Mesothelial cell of epicardium (in vitro differentiated cells): ENCODE measurements at places on chromosomes 5 and 9.
A peak's percentile ranks its signal among the peaks of the same experiment; 100 is the strongest.

DNA sequence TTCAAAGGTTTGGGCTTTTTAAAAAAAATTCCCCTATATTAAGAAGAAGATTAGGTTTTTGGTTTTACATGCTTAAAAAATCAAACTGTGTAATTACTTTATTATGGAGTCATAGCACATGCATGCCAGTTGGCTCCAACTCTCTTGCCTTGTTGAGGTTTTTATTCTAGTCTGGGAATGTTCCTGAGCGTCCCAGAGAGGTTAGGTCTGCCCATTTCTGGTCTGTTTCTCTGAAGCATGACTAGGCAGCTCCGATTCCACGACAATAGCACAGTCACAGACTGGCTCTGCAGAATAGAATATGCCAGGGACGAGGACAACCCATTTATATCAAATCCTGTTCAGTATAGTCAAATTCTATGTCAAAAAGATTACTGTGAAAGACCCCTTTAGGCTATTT, 217.0 kb downstream of the PCSK5 start:
- H3K27me3 ChIP-seq, result no peaks in the 10 kb centered on the region
- peaks cover 4% of the 10 kb centered on the region for H3K36me3 ChIP-seq
- DNase-seq, result no peak
- no peak overlapping the region for H3K4me3 ChIP-seq
- no peak overlapping the region for H3K27ac ChIP-seq

- H3K27me3 ChIP-seq, result peaks cover 4% of the 10 kb centered on the region
- H3K27ac ChIP-seq, result no peak overlapping the region
- no peak for DNase-seq
- no peaks in the 10 kb centered on the region for H3K4me1 ChIP-seq
- H3K4me3 ChIP-seq, result no peak overlapping the region
Observed at GRCh38 chr5:38305148-38305547, 46.8 kb downstream of the EGFLAM start.

- peaks cover 5% of the 10 kb centered on the region for H3K27me3 ChIP-seq
- DNase-seq, result no peak
- H3K4me1 ChIP-seq, result peaks cover 5% of the 10 kb centered on the region
- H3K27ac ChIP-seq, result no peak overlapping the region
- no peak overlapping the region for H3K4me3 ChIP-seq
- H3K36me3 ChIP-seq, result no peaks in the 10 kb centered on the region
Observed at GRCh38 chr5:30690931-30691330, 502.6 kb upstream of the CDH6 start.

GRCh38 chr9:129501771-129502319, 119.1 kb downstream of the C9orf50 start:
- no peak overlapping the region for H3K4me3 ChIP-seq
- peaks cover 14% of the 10 kb centered on the region for H3K36me3 ChIP-seq
- peaks cover 36% of the 10 kb centered on the region for H3K4me1 ChIP-seq
- no peaks in the 10 kb centered on the region for H3K27me3 ChIP-seq

DNA sequence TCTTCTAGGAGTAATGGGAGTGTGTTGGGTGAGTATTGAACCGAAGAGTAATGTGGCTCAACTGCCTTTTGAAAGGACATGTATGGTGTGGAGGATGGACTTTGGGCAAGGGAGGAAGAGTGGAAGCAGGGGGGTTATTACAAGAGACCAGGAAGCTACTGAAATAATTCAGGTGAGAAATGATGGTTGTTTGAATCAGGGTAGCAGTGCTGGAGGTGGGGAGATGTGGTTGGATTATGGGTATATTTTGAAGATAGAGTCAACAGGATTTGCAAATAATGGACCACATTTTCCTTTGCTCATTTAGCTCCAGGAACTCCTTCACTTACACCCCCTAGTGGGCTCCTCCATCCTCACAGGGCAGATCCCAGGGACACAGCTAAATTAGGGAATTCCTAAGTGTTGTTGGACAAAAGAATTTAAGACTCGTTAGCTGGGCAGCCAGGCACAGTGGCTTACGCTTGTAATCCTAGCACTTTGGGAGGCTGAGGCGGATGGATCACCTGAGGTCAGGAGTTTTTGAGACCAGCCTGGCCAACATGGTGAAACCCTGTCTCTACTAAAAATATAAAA, 1.2 kb upstream of the SLC4A9 start:
- no peak for DNase-seq
- peaks cover 16% of the 10 kb centered on the region for H3K4me1 ChIP-seq
- H3K27ac ChIP-seq, result peak overlapping the region; percentile 89

DNA sequence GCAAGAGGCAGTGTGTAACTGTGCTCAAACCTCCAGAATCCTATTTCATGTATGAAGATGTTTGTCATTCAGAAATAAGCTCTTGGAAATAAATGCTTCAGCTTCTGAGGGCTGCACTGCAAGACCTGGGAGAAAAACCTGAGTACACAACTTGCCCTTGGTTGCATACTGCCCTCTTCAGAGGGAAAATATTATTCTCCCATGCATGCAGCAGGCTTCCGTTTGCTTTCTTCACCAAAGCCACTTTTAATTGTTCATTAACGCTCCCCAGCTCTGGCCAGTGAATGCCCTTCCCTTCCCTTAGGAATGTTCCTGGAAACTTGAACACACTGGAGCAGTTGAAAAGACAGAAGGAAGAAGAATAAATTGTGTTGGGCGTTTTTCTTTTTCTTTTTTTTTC, 2.5 kb upstream of the WHRN start:
- DNase-seq, result no peak
- peaks cover 30% of the 10 kb centered on the region for H3K27me3 ChIP-seq
- H3K36me3 ChIP-seq, result no peaks in the 10 kb centered on the region
- no peak overlapping the region for H3K4me3 ChIP-seq
- peak overlapping the region; percentile 44 for H3K27ac ChIP-seq
- peaks cover 40% of the 10 kb centered on the region for H3K4me1 ChIP-seq
